Small intestine (tissue), 16 donors: ENCODE measurements at places on chromosomes 1 and 21.

DNA sequence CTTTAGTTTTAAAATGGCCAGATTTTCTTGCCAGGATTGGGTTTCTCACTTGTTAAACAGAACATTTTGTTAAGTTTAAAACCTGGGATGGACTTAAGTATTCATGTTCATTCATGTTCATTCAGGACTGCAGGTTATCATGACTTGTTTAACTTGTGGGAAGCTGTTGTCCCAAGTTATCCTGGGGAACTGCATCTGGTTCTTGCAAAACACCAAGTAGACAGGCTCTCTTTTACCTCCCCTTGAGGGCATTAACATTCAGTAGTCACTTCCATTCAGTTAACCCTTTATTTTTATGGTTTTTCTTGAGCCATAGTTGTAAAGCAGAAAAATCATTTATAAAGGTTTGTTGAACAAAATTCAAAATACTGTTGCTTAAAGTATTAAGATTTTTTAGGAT lies 8.1 kb downstream of the SOD1 start:
- DNase-seq, result no peak

DNA sequence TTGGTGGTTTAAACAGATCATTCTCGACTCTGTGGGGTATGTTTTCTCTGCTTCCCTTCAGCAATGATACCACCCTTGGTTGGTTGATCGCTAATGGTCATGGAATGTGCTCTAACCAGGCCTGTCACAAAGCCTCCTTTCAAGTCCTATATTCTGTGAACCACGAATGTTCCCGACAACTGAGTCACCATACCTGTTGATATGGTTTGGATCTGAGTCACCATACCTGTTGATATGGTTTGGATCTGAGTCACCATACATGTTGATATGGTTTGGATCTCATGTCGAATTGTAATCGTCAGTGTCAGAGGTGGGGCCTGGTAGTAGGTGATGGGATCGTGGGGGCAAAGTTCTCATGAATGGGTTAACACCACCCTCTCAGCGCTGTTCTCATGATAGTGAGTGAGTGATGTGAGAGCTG lies 10.2 kb upstream of the CAMK2N1 start:
- DNase-seq, result peak; percentile 55

DNA sequence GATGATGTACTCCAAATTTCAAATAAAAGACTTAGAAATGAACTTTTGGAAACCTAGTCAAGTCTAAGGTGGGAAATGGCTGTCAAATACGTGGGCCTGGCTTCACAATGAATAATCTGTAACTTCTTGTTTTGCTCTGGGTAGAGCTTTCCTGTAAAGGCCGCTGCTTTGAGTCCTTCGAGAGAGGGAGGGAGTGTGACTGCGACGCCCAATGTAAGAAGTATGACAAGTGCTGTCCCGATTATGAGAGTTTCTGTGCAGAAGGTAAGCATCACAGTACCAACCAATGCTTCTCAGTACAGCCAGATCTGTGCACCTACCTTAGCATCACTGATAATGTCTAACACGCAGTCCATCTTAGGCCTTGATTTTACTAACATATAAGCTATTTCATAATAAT lies 73.6 kb downstream of the TPR start:
- no peak for DNase-seq

DNA sequence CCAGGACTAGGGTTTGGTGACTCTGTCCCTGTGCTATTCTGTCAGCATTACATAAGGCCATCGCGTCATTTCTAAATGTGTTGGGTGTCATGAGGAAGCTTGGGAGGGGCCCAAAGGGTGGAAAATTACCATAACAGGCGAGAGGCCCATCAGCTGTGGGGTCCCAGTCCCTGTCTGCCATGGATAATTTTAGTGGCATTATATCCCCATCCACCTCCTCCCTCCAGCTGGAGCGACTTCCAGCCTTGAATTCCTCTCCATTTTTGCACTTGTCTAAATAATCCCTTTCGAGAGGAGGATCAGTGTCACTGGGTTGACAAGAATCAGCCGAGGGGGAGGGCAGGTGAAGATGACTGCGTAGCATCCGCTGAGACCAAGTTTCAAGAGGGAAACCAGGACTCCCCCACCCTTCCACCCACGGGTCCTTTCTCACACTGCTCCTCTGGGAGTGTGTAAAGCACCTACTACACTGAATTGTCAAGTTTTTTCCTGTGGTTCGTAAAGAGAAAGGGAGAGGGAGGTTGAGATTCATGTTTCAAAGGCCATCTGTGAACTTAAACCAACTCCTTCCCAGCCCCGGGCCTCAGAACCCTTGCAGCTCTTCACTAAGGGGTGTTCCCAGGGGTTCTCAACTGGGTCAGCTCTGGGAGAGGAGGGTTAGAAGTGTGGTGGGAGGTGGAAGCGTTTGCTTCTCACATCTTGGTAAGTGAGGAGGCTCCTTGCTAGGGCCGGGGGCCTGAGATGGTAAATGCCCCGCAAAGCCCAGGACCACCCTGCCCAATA lies 29.2 kb downstream of the VASH2 start:
- DNase-seq, result no peak

- no peak for DNase-seq
These were observed 97.4 kb downstream of the FAM78B start for GRCh38 chr1:166069390-166069789.

GRCh38 chr1:193179094-193179493 lies 7.3 kb downstream of the B3GALT2 start:
- no peak for DNase-seq

DNA sequence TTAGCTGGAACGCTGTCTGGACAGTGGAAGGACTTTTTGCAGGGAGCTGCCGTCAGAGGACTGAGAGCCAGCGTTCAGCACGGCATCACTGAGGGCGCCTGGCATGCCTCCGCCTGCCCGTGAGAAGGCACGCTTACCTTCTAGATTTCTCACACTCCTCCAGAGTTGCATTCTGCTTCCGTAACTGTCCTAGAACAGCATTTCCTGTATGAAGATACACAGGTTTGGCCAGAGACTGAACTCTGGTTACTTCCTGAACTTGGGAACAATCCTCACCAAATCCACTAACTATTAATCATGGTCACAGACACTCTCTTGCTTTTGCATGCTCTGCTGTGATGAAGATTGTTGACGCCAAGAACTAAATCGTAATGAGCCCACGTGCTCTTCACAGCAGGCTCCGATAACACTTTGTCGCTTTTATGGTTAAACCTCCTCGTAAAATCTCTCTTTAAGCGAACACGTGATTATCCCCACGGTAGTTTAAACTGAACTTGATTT lies 93.5 kb downstream of the KIF26B start:
- DNase-seq, result no peak

DNA sequence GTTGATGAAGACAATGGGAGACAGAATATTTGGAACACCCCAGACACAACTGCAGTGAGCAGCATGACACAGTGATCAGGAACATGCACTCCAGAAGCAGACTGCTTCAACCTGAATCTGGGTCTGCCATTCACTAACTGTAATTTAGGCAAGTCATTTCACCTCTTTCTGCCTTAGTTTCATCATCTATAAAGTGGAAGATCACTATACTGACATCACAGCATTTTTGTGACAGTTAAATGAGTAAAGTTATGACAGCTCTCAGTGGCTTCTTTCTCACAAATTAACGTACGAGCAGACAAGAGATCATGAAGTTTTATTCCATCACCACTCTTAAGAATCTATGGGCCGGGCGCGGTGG lies 14.3 kb downstream of the LRRC41 start:
- no peak for DNase-seq

GRCh38 chr1:164695956-164696665 lies 137.1 kb downstream of the PBX1 start:
- DNase-seq, result no peak

- DNase-seq, result no peak
These were observed 27.0 kb upstream of the SLFNL1 start for GRCh38 chr1:41048540-41048939.

DNA sequence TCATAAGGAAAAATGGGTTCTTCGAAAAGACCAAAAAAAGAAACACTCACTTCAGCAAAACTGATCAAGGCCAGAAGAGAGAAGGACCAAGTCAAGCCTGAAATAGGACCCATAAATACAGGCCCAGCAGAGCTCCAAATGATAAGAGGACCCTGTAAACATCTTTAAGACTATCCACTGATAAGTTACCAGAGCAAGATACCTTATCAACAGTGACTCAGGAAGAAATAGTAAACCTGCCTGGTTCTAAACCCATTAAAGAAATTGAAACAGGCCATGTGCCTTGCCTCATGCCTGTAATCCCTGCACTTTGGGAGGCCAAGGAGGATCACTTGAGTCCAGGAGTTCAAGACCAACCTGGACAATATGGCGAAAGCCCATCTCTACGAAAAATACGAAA lies 81.8 kb upstream of the ERRFI1 start:
- peak; percentile 42 for DNase-seq

DNA sequence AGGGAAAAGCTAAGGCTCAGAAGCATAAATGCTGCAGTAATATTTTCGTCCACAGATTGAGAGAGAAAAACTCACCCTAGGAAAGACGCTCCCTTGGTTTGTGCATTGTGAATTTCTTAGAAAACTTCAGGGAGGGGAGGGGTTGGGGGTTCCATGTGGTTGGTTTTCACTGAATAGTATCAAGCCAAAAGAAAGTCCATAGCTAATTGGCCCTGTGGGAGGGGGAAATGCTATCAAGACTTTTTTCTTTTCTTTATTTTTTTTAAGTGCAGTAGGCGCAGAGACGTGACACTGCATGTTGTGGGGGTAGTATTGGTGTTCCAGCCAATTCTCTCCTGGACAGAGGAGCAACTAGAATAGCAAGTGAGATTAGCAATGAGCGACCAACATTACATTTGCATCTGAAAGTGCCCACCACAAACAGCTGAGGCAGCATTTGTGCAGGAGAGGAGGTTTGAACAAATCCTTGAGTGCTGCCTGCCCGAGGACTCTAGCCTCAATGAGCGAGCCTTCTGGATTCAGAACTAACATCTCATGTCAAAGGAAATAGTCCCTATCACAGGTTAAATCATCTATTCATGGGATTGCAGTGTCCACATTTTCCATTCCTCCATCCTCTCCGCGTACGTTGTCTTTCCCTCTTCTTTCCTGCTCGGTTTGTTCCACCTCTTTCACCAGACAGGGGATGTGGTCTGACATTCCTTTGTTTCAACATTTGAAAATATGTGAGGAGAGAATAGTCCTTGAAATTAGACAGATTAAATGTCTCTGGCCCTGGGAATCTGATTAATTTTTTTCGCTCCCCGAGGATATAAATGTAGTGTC lies 118.0 kb upstream of the MARK1 start:
- no peak for DNase-seq

DNA sequence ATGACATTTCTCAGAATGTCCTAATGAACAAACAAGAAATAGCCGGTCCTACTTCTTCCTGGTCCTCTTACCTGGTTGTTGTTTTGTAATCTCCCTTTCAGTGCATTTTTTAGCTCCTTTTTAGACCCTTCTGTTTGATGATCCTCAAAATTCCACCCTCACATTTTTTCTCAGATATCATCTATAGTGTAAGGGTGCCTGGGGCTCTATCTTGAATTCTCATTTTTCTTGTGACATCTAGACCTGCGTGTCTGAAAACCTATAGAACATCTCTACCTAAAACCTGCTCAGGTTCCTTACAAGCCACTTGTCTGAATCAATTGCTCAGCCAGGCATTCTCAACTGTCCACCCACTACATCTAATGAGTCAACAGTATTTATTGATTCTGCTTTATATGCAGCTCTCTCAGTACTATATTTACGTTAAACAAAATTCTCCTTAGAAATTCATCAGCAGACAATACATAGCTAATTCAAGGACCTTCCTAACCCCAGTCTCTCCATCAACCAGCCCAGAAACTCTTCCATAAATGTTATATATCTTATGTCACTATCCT lies 36.5 kb upstream of the USH2A start:
- no peak for DNase-seq

- peak; percentile 70 for DNase-seq
These were observed 31.4 kb upstream of the KIRREL1 start for GRCh38 chr1:157961805-157962762.

DNA sequence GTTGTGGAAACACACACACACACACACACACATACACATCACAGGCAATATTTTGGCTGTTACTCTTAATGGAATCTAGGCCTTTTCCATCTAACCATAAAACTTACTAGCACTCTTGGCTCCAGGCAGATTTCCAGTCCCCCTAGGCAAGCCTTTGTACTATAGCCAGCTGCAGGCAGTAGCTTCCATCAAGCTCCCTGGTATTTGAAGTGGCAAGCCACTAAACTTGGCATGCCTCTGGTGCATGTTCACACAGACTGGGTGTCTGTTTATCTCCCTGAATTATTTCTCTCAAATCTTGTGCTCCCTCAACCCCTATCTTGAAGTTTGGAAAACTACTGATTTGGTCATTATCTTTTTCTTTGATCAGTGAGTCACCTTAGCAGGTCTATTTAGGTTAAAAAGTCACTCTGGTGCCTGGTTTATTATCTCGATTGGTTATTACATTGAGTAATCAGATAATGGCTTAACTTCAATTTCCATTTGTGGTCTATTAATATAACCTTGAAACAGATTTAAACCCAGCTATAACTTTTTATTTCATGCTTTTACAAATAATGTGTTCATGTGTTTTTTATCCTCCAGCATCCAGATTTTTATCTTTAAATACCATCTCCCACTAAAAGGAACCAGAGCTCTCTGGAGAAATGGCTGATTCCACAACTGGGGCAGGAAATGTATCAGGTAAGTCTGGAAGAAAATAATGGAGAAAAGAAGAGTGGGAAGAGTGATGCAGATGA lies 2.7 kb upstream of the RBM15 start:
- peak; percentile 62 for DNase-seq

- DNase-seq, result no peak
These were observed 72.8 kb upstream of the ATP5PO start for GRCh38 chr21:33988237-33989017.

- DNase-seq, result peak; percentile 45
These were observed 146.6 kb downstream of the SPATA46 start for GRCh38 chr1:162230096-162230495.

- DNase-seq, result no peak
These were observed 41.5 kb downstream of the SNX7 start for GRCh38 chr1:98702976-98703375.

- DNase-seq, result no peak
These were observed 17.5 kb downstream of the SMIM12 start for GRCh38 chr1:34842073-34842472.

DNA sequence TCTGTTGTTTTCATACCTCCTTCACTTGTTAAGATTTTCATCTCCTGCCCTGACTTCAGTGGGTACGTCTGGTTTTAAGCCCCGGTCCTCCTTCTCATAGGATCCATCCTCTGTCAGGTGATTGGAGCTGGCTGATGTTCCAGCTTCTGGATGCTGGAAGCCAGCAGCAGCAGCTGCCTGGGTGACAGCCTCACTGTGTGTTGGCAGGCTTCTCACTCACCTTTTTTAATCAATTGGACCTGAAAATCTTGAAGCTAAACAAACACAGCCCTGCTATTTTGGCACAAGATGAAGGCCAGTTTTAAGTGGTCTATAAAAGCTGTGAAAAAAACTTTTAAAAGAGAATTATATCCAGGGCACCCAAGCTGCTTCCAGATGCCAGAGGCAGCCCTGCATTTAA lies 181.0 kb downstream of the DISC1 start:
- no peak for DNase-seq

- DNase-seq, result no peak
These were observed 12.1 kb downstream of the PLOD1 start for GRCh38 chr1:11946647-11947046.
